ENCODE measurements at places on chromosomes 3 and 15.

DNA sequence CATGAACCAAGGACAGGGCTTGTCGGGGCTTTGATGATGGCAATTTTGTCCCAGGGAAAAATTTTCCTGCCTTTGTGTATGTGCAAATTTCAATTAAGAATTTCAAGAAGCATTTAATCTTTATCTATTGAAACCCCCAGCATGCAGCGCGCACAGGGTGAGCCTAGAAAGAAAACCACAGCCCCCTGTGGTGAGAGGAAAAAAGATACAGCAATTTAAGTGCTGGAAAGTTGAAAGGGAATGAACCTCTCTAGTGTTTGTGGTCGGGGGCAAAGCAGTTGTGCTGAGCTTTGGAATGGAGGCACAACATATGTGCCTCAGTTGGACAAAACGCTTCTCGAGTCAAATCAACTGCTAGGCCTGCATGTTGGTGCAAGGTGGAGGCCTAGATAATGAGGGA, 111.8 kb upstream of the C15orf61 start:
- no peak for DNase-seq

GRCh38 chr15:62047282-62047827, 12.9 kb downstream of the VPS13C start:
- DNase-seq: no peak

- no peak for DNase-seq
These were observed 194.6 kb downstream of the SOX2 start for GRCh38 chr3:181906338-181906737.

GRCh38 chr15:101427606-101428487, 61.7 kb downstream of the PCSK6 start:
- DNase-seq: no peak

DNA sequence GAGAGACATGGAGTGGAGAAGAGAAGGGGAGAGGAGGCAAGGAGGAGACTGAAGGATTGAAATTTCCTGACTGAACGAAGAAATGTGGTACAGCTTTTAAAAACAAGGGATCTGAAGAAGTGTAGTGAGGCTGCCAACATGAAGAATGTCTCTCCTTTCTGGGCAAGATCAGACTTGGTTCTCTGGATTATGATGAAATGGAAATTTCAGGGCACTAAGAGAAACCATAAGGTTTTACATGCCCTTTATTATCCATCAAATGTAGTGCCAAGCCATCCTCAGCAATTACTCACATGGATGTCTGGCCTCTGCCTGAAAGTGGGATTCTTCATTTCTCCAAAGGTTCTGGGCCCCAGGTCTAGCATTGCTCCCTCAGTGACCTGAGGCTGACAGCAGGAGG, 77.6 kb upstream of the CCDC80 start:
- no peak for DNase-seq

GRCh38 chr3:197050511-197050910, 20.9 kb upstream of the MELTF start:
- no peak for DNase-seq

GRCh38 chr3:64928683-64929082, 240.9 kb upstream of the ADAMTS9 start:
- DNase-seq: no peak

- DNase-seq: no peak
These were observed 75.0 kb upstream of the CADPS start for GRCh38 chr3:62950210-62950609.

DNA sequence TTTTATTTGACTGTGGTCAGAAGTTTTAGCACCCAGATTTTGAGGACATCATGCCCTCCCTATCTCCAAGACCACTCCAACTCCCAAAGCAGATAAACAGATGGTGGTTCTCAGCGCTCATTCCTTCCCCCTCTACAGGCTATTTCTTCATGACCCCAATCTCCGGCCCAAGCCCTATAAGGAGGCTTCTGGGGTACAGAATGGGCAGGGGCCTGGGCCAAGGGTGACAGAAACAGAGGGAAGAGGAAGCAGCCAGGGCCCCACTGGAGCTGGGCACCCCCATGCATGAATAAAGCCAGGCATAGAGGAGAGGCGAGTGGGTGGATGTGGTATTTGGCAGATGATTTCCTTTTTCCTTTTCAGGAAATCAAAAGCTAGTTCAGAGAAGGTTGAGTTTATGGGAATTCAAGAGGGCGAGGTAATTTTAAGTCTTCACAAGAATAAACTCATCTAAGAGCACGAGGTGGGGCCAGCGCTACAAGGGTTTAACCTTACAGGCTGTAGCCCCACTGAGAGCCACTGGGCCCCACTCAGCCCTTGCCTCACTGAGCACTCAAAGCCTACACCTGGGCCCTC, 104.8 kb upstream of the HERC1 start:
- DNase-seq: no peak

DNA sequence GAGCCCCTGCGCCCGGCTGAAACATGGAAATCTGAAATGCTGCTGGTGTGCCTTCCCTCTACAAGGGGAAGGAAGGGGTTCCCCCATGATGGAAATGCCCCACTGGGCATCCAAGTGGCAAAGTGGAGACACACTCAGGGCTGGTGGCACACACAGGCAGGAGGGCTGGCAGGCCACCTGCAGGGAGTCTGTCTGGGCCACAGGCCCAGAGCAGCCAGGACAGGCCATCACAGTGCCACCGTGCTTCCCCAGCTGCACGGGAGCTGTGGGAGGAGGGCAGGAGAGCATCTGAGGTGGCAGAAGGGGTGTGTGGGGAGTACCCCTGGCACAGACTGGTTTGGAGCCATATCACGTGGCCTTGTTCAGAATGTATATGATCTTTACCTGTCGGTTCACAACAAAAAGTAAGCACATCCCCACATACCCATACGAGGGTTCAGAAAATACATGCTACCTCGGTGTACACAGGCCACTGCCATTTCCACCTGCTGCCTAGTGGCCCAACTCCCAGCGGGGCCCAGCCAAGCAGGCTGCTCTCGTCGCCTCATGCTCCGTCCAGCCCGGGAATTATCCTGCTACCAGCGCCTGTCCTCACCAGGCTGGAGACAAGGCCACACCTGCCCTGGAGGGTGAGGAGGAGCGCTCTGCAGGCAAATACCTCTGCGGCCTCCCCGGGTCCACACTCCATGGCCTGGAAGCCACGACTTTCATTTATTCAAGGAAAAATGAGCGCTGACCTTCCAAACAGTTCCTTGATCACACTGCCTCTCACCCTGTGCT, 22.6 kb upstream of the DUSP7 start:
- no peak for DNase-seq

DNA sequence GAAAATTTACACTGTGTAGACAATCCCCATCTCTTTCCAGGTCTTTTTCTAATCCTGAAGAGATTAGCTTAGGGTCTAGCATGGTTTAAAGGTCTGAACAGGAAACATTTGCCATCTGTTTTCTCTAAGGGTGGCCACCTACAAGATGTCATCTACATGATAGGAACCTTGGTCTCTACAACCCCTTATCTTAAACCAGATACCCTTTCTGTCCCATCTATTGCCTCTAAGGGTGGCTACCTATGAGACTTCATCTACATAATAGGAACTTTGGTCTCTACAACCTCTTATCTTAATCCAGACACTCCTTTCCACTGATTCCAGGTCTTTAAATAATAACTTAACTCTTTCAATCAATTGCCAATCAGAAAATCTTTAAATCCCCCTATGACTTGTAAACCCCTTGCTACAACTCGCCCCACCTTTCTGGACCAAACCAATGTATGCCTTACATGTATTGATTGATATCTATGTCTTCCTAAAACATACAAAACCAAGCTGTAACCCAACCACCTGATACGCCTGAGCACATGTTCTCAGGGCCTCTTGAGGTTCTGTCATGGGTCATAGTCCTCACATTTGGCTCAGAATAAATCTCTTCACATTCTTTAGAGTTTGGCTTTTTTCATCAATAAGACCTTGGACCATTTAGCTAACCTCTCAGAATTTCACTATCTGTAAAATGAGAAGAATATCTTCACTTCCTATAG, 605.0 kb downstream of the TUSC7 start:
- DNase-seq: no peak

- no peak for DNase-seq
These were observed 9.1 kb upstream of the SYN2 start for GRCh38 chr3:11995120-11995519.

DNA sequence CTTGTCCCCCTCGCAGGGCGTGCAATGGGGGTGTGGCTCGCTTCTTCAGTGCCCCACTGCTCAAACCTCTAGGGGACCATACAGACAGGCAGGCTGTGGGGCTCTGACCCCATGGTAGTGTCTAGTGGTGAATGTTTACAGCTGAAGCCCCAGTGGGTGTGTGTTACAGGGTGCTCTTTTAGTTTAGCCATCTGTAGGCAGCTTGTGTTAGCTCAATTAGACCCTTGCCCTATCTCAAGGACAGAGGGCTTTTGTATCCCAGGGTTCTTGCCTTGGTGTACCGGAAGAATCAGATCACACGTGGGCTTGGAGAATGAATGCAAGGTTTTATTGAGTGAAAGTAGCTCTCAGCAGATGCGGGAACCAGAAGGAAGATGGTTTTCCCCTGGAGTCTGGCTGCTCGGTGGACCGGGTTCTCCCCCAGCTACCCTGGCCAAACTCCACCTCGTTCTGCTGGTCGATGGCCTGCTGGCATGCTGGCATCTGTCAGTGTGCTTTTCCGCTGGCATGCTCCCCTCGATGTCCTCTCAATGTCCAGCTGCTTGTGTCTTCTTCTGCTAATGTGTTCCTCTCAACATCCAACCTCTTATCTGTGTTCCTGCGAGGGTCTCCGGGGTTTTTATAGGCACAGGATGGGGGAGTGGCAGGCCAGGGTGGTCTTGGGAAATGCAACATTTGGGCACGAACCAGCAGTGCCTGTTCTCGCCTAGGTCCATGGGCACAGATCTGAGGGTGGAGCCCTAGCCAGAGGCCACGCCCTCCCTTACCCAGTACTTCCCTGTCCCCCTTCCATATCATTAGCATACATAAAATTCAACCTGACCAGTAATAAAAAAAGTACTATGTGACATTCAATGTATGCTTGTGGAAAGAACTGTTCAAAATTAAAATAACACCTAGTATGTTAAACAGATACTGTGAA, 6.6 kb downstream of the SPCS1 start:
- no peak for DNase-seq

- DNase-seq: no peak
These were observed 463.6 kb upstream of the ALCAM start for GRCh38 chr3:104903064-104903463.

DNA sequence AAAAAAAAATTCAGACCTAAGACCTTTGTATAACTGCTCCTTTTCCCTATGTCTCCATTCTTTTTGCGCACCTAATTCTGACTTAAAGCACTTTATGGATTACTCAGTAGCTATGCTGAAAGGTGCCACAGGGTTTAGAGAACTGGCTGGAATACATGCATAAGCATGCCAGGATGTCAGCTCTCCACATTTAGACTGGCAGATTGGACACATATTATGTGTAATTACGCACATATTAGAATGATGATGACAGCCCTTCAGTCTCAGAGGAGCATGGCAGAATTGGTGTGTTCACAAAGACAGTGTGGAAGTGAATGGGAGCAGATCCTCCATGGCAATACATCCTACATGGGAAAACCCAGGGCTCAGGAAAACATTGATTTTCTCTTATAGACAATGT, 108.1 kb upstream of the LSAMP start:
- no peak for DNase-seq

DNA sequence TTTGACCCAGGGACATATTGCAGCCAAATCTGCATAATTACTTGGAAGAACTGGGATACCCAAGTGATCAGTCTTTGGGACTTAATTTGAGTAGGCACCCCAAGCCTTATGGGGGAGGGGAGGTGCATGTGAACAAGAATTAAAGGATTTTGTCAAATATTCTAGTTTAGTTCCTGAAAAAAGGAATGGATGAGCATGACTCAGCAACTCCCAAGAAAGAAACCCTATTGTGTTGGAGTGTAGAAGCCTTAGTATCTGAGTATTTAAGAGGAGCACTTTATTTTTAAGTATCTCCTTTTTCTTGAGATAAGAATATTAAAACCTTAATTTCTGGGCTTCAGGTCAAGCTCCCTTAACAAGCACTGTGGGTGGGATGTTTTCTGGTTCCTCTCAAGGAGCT, 222.4 kb downstream of the CD47 start:
- DNase-seq: no peak

- DNase-seq: no peak
These were observed 47.9 kb upstream of the SYNM start for GRCh38 chr15:99057020-99057419.

GRCh38 chr3:4935347-4935746, 43.9 kb upstream of the BHLHE40 start:
- DNase-seq: no peak

DNA sequence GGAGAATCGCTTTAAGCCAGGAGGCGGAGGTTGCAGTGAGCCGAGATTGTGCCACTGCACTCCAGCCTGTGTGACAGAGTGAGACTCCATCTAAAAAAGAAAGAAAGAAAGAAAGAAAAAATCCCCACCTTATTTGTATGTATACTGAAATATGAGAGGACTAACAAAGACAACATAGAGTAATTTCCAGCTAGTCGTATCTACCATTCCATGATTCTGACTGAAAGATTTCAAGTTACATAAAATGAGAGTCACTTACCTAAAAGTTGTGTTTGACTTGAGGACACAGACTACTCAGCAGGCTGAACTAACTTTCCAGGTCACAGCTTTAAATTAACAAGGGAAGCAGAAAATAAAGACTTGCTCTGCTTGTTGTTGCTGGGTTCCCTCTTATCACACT, 18.8 kb upstream of the PRKCI start:
- no peak for DNase-seq

- no peak for DNase-seq
These were observed 154.3 kb downstream of the RBPMS2 start for GRCh38 chr15:64621056-64621455.

DNA sequence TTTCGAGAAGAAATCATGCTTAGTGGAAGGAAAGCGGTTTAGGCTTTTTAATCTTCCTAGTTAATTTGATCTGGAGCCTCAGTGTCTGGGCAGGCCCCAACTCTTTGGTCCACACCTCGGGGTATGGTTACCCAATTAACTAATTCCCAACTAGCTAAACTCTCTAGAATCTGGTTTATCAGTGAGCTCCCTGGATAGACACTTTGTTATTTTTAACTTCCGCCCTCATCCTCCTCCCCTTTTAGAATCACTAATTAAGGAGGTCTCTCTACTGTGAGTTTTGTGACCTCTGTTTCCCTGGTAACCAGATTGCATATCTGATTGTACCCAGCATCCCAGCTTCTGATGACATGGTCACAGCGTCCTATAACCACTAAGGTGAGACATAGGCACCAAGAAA, 112.2 kb downstream of the RARB start:
- no peak for DNase-seq

- DNase-seq: no peak
These were observed 28.7 kb downstream of the CMTM7 start for GRCh38 chr3:32420126-32421038.

DNA sequence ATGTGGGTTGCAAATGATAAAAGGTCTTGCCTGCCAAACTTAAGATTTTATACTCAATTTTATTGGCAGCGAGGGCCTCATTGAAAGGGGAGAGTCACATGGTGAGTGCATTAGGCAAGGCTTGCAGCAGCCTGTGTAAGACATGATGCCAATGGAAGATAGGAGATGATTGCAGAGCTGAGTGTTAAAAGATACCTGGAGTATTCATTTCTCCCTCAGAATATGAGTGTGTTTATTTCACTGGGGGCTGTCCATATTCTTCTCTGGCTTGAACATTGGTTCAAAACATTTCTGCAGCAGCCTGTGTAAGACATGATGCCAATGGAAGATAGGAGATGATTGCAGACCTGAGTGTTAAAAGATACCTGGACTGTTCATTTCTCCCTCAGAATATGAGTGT, 165.2 kb upstream of the NUDT16 start:
- no peak for DNase-seq
